Ammon's horn (tissue), 1 donor: ENCODE measurements at places on chromosomes 1 and 21.

DNA sequence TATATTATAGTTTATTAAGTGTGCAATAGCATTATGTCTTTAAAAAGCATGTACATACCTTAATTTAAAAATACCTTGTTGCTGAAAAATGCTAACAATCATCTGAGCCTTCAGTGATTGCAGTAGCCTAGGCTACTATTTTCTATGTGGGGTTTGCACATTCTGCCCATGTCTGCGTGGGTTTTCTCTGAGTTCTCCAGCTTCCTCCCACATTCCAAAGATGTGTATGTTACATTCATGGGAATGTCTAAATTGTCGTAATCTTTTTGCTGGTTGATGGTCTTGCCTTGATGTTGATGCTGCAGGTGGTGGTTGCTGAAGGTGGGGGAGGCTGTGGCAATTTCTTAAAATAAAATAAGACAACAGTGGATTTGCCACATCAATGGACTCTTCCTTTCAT, 12.5 kb downstream of the AADACL3 start:
- peak; percentile 12 for DNase-seq

GRCh38 chr1:150106341-150106740, 38.8 kb downstream of the VPS45 start:
- no peak for DNase-seq

GRCh38 chr1:42128499-42128898, 24.7 kb upstream of the GUCA2B start:
- DNase-seq: no peak

DNA sequence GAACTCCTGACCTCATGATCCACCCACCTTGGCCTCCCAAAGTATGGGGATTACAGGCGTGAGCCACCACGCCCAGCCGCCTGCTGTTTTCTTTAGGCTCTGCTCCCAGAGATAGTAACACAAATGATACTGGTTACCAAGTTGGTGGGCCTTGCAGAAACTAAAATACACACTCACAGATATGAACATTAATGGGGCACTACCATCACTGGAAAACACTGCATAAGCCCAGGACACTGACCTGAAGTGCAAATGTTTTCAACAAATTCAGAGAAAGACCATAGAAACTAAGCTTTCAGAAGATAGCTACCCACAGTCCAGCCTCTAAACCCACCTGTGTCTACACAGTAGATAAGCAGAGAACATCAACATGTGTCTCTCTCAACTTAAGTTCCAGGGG, 180.5 kb downstream of the FCRL5 start:
- no peak for DNase-seq

- no peak for DNase-seq
Measured at GRCh38 chr1:36748466-36748865, 265.8 kb upstream of the CSF3R start.

GRCh38 chr1:218589487-218589886, 244.4 kb downstream of the TGFB2 start:
- DNase-seq: no peak

- no peak for DNase-seq
Measured at GRCh38 chr21:44484498-44485253, 29.4 kb downstream of the LRRC3 start.

GRCh38 chr1:87474098-87474497, 145.4 kb downstream of the LMO4 start:
- DNase-seq: peak; percentile 61

- no peak for DNase-seq
Measured at GRCh38 chr21:34110594-34111202, 37.3 kb downstream of the MRPS6 start.

GRCh38 chr1:31671561-31672201, 27.0 kb upstream of the PEF1 start:
- no peak for DNase-seq

DNA sequence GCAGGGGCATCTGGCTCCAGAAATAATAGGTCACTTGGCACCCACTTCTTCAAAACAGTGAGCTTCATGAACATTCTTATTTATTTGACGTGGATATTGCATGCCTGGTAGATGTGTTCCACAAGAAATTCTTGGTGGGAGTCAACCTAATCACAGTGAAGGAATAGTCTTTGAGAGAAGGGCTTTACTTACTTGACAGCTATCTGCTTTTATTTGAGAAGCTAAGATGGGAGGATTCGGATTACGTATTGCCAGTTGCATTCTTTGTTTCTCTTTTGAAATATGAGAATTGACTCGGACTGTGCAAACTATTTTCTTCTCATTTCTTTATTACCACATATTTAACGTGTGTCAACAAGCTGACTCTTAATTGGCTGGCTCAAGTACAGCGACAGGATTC, 117.2 kb downstream of the FASLG start:
- no peak for DNase-seq
